ENCODE measurements at places on chromosomes 7 and 10.

DNA sequence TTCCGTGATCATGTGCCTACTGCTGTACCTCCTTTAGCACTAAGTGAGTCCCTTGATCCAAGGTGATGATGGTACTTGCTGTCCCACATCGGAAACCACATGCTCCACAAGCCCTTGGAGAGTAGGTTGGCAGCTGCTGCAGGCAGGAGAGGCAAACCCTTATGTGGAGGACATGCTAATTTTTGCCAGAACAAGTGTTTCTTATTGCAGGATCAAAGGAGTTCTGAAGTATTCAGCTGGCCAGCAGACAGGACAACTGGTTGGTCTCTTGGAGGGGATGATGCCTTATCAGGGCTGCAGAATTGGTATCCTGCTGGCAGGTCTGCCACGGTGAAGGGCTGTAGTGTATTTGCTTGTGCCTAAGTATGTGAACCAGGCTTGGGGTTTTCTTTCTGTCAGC lies 36.8 kb downstream of the NACAD start:
- no peak for DNase-seq

DNA sequence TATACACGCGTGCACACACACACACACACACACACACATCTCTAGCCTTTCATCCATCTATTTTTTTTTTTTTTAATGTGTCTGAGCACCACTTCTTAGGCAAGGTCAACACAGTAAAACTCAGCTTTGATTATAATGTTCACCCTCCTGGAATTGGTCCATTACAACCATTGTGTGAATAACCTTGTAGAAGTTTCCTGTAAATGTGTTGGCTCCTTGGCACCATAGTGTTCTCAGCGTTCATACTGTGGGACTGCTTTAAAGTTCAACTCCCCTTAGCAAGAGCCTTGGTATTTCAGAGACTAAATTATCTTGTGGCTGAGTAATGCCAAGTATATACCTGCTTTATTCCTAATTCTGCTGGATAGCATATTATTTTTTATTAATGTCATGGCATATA lies 106.3 kb upstream of the PRPS1L1 start:
- no peak for DNase-seq

GRCh38 chr10:95691281-95691680 lies 2.4 kb downstream of the TCTN3 start:
- no peak for DNase-seq

DNA sequence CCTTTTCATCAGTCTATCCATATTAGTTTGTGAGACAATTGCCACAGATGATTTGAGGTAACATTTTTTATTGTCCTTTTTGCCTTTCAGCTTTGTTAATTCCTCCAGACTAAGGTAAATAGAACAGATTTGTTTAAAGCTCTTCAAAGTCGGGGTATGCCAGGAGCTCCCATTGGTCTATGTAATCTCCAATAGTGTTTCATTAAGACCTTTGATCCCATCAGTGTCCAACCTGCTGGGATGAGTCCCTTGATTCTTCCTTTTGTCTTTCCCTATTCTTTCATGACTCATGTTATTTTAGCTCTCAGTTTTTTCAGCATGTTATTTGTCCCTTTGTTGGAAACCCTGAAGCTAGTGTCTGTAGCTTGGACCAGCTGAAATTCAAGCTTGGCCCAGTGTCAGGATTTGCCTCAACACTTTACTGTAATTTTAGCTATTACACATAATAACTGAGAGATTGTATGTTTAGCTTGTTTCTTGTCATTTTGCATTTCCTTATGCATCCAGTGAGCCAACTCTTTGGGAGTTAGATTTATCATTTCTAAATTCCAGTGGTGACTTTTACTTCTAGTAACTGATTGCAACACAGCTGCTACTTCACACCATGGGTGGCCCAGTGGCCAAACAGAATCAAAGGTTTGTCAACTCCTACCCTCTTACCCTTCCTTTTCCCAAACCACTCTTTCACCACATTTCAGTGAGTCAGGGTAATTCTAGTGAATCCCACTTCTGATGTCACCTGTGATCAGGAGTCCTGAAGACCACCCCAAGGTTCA lies 15.3 kb downstream of the AGBL3 start:
- no peak for DNase-seq

All from stimulated activated CD8-positive, alpha-beta memory T cell treated with anti-CD3 and anti-CD28 coated beads, Interleukin-7, amount 100 ng/mL, for 1 hour (primary cell).